ENCODE measurements at places on chromosomes 7 and 10.

- DNase-seq = peak; percentile 43
Observed at GRCh38 chr7:37920305-37920848, at the start of gene EPDR1. TSS of gene EPDR1 (plus strand) at chr7:37920640. CDS start at chr7:37920940, 300 bp downstream.

DNA sequence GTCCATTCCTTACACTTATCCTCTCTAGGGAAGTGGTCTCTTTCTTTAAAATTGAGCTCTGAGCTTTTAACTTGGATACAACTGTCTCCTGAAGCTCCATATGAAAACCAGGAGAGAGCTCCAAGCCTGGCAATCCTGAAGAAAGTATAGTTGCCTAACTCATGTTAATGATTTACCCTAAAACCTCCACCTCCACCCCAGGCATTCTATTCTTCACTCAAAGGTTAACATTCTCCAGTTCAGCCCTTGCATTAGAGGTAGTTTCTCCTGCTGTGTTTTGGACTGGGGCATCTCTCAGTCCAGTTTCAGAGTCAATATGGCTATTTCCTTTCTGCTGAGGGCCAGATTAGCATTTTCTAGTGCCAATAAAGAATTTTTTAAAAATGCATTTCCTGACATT lies 195.5 kb downstream of the SLC25A13 start:
- DNase-seq = no peak

- no peak for DNase-seq
Observed at GRCh38 chr7:85620936-85621685, 434.3 kb upstream of the SEMA3D start.

DNA sequence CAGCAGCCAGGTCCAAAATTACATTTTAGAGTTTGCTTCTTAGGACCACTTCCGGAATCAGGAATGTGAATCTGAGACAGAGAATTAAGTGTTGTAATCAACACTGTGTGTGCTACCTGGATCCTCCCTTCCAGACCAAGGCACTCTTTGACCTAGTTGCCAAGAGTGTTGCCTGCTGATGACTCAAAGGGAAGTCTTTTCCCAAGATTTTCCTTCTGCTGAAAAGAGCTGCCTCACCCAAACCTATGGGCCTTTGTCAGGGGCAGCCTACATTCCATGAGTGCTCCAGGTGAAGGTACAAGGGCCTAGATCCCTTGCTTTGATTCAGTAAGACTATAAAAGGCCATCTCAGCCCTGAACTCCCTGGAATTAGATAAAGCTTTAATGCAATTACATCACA lies 712.5 kb upstream of the ANKRD30A start:
- DNase-seq = no peak

DNA sequence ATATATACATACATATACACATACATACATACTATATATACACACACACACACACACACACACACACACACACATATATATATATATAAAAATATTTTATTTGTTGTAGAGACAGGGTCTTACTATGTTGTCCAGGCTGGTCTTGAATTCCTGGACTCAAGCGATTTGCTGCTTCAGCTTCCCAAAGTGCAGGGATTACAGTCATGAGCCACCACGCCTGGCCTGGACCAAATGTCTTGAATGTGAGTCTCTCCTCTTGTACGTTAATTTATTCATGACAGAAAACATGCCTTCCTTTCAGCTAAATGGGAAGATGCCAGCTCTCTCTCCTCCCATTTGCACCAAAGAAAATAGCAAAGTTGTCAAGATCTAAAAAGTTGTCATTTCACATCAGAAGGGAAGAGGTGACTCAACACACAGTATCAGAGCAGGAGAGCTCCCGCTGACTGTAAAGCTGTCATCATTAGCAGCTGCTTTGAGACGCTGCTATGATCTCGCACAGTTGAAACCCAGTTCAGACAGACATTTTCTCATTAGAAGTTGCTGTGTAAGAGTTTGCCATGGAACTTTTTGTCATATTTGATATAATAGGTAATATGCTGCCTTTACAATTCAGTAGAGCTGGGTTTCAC lies 224.3 kb downstream of the SFMBT2 start:
- DNase-seq = peak; percentile 49

DNA sequence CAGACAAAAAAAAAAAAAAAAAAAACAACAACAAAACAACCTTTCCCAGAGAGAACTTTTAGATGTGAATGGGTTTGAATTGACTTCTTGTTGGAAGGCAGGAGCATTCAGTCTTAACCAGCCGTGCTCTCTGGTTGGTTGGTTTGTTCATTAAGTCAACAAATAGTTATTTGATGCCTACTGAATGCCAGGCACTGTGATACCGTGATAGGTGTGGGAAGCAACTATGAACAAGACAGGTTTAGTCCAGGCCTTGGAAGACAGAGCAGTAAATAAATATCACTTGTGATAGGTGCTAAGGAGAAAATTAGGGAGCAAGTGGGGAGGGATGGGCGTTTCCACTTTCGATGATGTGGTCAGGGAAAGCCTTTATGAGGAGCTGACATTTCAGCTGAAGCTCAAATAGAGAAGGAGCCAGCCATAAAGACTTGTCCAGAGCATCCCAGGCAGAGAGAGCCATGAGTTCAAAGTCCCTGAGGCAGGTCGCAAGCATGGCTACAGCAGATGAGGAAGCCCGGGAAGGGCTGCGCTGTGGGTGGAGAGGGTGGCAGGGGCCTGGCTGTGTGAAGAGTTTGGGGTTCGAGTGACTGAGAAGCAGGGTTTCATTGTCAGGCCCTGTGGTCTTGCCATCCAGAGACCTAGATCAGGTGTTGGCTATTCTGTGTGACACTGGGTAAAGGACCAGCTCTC lies 8.0 kb downstream of the TSPAN15 start:
- no peak for DNase-seq

DNA sequence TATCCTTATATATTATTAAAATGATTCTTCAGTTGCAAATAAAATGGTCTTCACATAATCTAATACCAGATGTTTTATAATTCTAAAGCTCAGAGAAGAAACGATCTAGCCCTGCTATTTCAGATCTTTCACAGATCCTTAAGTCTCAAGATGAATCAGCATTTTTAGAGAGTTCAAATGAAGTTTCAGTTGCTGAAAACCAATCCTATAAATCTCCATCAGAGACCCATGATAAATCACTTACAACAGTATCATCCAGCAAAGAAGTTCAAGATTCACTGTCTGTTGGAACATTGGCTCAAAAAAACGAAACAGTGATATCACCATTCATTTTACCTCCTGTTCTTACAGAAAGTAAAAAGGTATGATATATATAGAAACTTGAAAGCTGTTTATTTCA lies 137.0 kb downstream of the CCDC7 start:
- no peak for DNase-seq

- DNase-seq = no peak
Observed at GRCh38 chr10:110224992-110225391, 17.6 kb downstream of the MXI1 start.

DNA sequence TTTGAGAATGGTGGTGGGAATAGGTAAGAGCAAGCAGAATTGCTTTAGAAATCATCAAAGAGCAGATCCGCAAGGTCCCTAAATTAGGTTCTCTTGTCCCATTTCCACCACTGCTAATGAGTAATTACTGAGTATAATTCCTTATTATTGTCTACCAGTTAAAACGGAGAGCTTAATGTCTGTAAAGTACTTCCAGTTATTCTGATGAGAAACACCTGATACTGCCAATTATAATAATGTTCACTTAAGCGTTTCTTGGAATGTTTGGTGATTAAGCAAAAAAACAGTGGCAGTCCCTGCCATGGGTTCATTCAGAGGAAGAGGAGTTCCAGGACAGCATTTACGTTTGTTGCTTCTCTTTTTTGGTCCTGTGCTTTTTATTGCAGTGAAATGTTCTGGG lies 358.5 kb upstream of the GALNT17 start:
- DNase-seq = no peak

DNA sequence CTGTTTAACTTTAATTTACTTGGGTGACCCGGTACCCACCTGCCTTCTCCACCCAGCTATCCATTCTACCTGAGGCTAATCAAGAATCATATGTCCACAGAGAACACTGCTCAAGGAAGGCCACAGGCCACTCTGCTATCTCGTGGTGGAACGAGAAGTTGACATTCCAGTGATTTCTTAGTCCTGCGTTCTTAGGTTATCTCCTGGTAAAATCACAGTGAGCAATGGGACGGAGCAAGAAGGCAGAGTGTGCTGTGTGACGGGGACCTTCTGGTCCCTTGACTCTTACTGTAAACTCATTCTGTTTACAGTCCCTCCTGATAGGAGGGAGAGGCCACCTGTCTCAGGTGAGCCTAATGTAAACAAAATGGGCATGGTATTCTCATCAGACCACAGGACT lies 256.6 kb downstream of the TNS3 start:
- DNase-seq = no peak

DNA sequence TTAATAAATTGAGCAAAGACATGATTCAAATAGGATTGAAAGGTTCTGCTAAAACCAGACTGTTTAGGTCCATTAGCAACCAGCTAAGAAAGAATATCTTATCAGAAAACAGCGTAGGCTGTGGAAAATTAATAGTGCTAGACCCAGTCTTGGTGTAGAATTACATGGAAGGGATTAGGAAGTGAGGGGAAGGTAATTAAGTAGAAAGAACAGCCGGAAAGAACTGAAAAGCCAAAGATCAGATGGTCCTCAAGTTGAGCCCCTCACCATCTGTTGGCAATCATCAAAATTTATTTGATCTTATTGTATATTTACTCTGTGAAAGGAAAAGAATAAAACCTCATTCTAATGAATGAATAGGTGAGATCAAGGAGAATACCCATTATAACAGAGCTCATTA lies 50.1 kb downstream of the COL1A2 start:
- DNase-seq = no peak

DNA sequence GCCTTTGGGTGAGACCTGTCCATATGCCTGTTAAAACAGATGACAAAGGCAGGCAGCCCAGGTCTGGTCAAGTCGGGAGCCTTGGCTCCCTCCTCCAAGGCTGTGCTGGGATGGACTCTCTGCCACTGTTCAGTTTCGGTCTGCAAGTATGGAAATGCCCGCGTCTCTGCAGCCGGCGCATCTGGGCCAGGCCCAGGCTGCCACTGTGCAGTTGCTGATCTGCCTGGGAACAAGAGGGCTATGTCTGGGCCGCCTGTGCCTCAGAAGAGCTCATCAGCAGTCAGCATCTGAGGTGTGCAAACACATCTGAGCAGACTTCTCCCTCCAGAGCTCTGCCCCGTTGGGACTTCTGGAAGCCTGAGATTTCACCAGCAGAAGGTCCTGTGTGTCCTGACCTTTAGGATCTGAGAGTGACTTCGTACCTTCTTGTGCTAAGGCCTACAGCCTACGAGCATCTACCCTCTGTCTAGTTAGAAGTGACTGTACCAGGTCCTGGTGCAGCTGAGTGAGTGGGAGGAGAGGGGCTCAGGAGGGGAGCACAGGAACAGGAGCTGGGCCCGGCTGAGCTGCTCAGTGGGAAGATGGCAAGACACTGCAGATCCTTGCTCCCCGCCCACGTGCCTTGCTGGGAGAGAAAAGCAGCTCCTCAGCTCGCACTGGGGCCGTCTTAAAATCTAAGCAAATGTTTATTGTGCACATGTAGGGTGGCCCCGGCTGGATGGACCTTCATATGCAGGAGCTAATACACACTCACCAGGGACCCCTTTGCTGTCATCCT lies 50.9 kb downstream of the DOCK1 start:
- DNase-seq = no peak

GRCh38 chr10:63832686-63833085 lies 311.5 kb downstream of the REEP3 start:
- DNase-seq = no peak

GRCh38 chr7:3558400-3558799 lies 257.3 kb downstream of the SDK1 start:
- no peak for DNase-seq
